ENCODE measurements at places on chromosomes 13 and 19.
A peak's percentile ranks its signal among the peaks of the same experiment; 100 is the strongest.

DNA sequence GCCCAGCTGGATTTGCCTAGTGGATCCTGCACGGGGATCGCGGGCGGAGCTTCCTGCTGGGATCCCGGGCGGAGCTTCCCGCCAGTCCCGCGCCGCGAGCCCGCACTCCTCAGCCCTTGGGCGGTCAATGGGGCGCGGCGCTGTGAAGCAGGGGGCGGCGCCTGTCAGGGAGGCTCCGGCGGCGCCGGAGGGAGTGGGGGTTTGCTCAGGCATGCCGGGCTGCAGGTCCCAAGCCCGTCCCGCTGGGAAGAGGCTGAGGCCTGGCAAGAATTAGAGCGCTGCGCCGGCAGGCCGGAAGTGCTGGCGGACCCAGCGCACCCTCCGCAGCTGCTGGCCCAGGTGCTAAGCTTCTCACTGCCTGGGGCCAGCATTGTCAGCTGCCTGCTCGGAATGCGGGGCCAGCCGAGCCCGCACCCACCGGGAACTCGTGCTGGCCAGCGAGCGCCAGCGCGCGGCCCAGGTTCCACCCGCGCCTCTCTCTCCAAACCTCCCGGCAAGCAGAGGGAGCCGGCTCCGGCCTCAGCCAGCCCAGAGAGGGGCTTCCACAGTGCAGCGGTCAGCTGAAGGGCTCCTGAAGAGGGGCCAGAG is 119.6 kb downstream of the PRR20E start:
- no peak for DNase-seq

GRCh38 chr19:19123386-19123785 is 14.9 kb downstream of the TMEM161A start:
- DNase-seq: no peak

DNA sequence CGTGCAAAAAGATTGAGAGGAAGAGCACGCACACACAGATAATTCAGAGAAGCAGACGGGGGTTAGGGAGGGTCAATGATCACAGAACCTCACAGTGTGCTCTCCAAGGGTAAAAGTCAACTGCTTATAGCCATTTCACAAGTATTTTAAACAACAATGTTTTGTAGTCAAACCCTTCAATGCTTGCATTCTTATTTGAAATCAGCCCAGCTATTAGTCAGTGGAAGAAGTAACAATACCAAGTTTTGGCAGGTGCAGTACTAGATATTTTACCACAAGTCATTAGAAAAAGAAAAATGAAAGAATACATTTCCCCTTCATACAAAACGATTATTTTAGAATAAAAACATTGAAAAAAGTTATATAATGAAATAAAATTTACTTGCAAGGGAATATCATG is 2.6 kb downstream of the CSNK1A1L start:
- no peak for DNase-seq

DNA sequence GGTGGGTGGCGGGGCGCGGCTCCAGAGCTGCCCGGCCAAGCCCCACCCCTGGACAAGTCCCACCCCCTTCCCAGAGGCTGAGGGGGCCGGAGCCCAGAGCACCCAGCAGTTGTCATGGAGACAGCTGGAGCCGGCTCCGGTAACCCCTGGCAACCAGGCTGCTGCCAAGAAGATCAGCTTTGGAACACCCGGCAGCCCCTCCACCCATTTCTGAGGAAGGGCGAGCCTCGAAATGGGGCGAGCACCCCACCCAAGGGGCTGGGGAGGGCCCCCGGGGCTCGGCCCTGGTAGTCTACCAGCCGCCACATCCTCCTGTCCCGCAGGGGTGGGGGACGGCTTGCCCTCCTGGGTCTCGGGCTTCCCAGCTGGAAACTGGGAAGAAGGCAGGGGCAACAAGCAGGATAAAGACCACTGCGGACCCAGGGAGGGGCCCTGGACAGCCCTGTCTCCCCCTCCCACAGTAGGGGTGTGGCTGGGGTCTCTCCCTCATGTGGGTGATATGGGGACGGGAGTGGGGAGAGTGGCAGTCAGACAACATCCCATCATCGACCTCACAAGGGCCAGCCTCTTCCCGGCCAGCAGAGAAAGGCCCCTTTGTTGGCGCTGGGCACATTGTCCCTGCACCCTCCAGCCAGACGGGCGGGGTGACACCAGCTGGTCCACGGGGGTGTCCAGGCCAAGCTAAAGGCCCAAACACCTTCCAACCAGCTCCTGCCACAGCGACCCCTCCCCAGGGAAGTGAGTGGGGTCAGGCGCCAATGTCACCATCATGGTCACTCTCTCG is 1.5 kb downstream of the CERS1 start:
- peak; percentile 64 for DNase-seq

DNA sequence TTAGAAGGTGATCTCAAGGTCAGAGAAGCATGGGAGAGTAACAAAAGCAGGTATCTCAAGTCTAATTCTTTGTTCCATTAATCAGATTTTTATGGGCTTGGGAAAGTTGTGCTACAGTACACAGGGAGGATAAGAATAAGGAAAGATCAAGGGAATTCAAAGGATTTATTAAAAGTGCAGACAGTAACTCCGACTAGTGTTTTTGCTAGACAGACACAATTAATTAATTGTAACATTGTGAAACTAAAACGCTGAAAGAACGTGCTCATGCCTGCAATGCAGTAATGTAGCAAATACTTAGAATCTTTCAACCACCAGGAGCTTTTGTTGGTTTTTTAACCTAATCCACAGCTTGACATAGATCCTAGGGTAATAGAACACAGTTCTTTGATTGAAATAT is 221.5 kb downstream of the DACH1 start:
- no peak for DNase-seq

- DNase-seq: no peak
Measured at GRCh38 chr13:20439261-20439660, 86.4 kb downstream of the CRYL1 start.

GRCh38 chr19:52007806-52008557 is at the start of gene ZNF615:
TSS of gene ZNF615 (minus strand) at chr19:52008211. CDS start at chr19:52003711, 4,500 bp downstream.
- peak; percentile 60 for DNase-seq

- DNase-seq: no peak
Measured at GRCh38 chr19:48862827-48863226, 5.6 kb downstream of the PLEKHA4 start.

GRCh38 chr19:16062789-16063188 is 13.5 kb upstream of the TPM4 start:
- DNase-seq: peak; percentile 91

GRCh38 chr13:51125495-51126226 is 14.6 kb upstream of the C13orf42 start:
- peak; percentile 43 for DNase-seq
